ENCODE measurements at places on chromosomes 5 and 9. TPM values are rescaled to one million over a fixed set of nuclear protein-coding genes. Genes with fewer than 3 reads are reported as not detected.

Gene ZNF782
- total RNA-seq, result 29.7 TPM

Gene FOXE1
- total RNA-seq, result not detected

Gene ECM2
- total RNA-seq, result 64.1 TPM

Gene EDIL3
- total RNA-seq, result 45.5 TPM

Gene PLPP7
- 4.1 TPM for total RNA-seq

DNA sequence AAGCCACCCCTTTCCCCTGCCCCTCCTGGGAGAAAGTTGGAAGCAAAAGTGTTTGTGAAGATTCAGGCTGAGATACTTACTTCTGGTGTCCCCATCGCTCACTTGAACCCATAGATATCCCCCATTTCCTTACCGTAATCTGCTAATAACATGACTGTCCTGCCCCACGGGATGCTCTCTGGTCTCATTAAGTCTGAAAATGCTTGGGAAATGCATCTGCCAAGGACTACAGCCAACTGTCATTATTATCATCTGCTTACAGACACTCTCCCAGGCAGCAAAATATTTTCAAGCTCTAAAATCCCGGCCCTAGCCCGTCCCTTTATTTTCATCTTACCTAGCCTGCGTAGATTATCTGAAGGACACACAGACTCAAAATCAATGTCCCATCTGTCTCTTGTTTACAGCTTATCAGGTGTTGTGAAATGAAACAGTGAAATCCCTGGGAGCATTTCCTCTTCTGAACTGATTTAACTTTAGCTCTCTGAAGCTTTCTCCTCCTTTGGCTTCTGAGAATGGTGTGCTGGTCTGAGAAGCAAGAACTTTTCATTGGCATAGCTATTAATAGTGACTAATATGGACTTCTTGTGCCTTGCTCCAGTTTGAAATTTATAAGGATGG lies 126.9 kb upstream of the OSMR start:
- DNase-seq, result no peak

- no peak for DNase-seq
These were observed 37.8 kb upstream of the ATP6V1G1 start for GRCh38 chr9:114549697-114550330.

GRCh38 chr5:167140548-167141291 lies 1150.7 kb upstream of the WWC1 start:
- DNase-seq, result no peak

DNA sequence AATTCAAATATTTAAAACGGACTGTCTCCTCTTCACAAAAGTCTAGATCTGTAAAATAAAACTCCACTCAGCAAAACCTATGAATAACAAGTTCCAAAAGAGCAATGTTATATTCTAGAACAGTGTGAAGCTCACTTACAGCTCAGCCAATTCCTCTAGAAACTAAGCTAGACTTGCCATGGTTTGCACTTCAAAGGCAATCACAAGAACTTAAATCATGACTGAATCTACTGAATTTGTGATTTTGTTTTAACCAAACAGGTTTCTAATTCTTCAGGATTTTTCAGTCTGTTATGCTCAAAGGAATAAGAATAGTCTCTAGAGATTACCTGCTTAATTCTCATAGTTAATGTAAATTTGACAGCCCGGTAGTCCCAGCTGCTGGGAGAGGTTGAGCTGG lies 1.4 kb upstream of the PKD2L2 start:
- no peak for DNase-seq

GRCh38 chr5:61632064-61632463 lies 300.0 kb downstream of the ZSWIM6 start:
- no peak for DNase-seq

DNA sequence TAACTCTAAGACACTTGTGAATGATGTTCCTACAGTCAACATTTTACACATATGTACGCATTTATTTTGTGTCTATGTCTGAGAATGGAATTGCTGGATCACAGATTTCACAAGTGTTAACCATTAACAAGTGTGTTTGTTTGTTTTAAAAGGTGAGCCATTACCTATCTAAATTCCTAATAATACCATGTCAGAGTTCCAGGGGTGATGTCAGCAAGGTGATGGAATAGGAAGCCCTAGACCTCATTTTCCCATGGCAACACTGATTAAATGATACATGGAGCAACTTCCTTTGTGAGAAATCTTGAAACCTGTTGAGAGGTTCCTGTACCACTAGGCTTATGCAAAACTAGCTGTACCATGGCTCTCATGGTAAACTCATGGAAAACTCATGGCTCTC lies 309.7 kb downstream of the CYLC2 start:
- no peak for DNase-seq

DNA sequence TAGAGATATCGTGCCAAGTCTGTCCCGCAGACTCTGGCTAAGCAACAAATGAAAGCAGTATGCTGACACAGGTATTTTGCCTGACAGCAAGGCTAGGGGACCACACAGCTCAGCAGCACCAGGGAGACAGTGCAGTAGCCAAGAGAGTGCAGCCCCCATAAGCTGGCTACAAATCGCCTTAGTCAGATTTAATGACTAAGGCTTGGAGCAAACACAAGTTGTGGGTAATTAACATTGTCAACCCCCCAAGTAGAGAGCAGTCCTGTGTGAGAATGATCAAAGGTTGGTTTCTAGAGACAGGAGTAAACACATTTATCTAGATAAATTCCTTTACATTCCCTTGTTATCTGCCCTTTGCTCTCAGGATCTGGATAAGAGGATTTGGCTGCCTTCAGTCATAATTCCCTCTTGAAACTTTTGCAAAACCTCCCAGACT lies 1434.5 kb upstream of the CDH6 start:
- no peak for DNase-seq

GRCh38 chr5:143064218-143064641 lies 294.1 kb downstream of the ARHGAP26 start:
- no peak for DNase-seq

DNA sequence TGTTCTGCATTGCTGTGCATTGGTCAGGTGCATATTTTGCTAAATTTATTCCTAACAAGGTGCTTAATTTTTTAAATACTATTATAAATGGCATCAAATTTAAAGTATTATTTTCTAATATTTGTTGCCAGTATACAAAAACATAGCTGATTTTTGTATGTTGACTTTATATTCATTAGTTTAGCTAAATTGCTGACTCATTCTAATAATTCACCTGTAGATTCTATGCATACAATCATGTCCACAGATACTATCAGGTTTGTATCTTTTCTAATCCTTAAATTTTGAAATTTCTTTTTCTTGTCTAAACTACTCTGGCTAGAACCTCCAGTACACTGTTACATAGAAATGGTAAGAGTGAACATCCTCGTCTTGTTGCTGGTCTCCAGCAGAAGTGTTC lies 657.6 kb downstream of the CCDC171 start:
- DNase-seq, result no peak

GRCh38 chr9:38081356-38082108 lies 12.5 kb upstream of the SHB start:
- DNase-seq, result no peak

- no peak for DNase-seq
These were observed 20.8 kb downstream of the MINAR2 start for GRCh38 chr5:129768735-129769134.

- no peak for DNase-seq
These were observed 128.4 kb downstream of the TTC39B start for GRCh38 chr9:15178631-15179030.

Measured in urinary bladder (tissue), 4 donors.